ENCODE measurements at places on chromosomes 11 and 22.

DNA sequence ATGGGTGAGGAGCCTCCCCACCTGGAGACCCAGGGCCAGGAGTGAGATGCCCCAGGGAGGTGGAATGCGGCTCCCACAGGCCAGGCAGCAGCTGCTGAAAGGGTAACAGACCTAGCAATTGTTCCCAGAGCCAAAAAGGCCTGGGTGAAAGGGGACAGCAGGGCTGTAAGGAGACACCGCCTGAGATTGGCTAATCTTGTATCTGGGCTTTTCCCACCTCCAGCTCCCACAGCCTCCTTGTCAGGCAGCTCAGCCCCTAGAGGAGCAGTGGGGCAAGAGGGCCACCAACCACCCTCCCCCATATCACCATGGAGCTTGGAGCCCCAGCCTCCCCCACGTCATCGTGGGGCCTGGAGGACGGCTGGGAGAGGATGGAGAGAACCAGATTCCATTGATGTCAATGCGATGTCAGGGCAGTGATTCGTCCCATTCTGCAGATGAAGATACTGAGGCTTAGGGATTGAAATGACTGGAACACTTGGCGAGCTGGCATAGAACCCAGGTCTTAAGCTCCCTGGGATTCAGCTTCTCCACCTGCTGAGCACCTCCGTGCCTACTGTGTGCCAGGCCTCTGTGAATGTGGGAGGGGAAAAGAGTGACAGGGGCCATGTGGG lies 2.9 kb upstream of the MGAT3 start:
- no peak for DNase-seq

GRCh38 chr11:68715456-68716122 lies 31.2 kb downstream of the GAL start:
- DNase-seq = no peak

DNA sequence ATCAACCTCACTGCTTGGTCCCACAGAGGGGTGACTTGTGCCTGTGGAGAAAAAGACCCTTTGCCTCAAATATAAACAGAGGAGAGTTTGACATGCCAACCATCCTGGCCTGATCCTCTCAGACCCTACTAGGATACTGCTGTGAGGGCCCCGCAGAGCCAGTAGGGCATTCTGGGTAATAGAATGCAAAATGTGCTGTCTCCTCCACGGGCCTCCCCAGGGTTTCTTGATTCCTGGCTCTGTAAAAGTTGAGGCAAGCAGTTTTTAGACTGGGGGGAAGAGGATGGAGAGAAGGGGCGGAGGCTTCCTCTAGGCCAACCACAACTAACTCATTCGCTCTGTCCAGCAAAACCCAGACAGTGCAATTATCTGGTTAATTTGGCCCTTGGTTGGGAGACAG lies 81.7 kb downstream of the SYN3 start:
- no peak for DNase-seq

DNA sequence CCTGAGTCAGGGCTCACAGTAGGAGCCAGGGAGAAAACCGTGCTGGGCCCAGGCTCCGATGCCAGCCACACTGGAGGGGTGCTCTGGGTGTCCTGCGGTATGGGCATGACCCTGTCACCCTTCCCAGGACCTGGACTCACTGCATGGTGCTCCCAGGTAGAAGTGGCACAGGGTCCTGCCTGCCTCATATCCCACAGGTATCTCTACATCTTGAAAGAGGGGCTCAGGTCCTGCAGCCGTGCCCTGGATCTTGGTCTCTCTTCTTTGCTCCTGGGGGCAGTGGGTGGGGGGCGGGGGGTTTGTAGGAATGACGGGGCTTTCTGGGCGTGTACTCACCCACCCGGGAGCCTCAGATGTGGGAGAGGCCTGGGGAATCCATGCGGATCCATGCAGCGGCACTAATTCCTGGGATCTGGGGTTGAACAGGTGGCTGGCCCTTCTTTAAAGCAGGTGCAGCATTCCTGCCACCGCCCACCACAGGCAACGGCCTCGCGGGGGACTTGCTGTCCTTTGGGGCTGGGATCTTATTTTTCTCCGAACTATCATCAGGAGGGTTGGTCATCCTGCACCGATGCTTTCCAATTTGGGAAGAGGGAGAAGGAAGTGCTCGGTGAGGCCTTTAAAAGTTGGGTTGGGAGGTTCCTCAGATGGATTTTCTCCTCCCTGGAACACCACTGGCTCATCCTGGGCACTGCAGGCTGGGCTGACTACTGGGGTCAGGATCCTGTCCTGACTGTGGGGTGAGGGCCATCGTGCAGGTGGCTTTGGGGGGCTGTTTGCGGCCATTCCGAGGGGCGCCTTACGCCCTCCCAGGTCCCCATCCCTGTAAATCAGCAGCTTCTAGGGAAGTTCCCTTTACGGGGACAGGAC lies 886.4 kb downstream of the BRD1 start:
- DNase-seq = no peak

- DNase-seq = no peak
Observed at GRCh38 chr11:128614026-128614425, 26.7 kb upstream of the ETS1 start.

DNA sequence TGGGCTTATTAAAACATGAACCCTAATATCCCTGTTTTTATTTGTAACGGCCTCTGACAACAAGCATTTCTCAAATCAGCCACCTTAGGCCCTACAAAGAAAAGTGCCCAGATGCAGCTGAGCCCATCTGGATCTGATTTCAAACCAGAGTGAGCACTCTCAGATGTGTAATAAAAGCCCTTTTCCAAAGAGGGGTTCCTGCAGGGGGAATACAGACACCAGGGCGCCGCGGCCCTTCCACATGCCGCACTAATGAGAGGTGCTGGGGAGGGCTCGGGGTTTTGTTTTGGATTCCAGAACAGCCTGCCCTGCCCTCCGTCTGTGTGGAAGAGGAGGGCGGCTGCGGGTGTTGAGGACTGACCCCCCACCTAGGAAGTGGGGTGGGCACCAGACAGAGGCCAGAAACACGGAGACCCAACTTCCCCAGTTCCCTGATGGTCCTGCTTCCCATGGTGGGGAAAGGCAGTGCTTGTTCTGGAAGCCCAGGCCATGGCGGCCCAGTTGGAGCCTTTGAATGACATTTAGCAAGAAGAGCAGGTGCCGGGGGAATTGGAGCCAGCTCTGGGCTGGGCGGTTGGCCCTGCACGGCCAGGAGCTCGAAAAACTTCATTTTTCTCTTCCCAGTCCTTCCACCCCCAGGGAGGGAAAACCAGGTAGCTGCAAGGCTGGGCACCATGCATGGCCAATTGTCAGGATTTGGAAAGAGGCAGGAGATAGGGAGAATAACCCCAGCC lies 63.7 kb downstream of the MACROD1 start:
- no peak for DNase-seq

DNA sequence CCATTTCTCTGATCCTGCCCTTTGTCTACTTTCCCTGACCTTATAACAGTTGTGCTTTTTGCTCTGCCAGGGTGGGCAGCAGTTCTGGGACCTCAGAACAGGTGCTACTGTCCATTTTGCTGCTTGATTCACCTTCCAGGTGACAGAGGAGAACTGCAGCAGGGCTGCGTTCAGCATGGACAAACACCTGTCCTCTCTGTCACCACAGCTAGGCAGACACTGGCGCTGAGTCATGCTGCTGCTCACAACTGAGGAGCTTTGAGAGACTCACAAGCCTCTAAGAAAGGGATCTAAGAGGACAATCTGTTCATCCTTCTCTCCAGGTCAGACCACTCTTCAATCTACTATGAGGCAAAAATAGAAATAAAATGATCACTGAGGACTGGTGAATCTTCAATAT lies 1144.5 kb upstream of the CCDC90B start:
- DNase-seq = no peak

GRCh38 chr11:2089536-2090165 lies 49.5 kb downstream of the IGF2 start:
- peak; percentile 79 for DNase-seq

- no peak for DNase-seq
Observed at GRCh38 chr22:27476729-27477128, 324.8 kb downstream of the MN1 start.

- no peak for DNase-seq
Observed at GRCh38 chr22:33666279-33666960, 253.9 kb downstream of the LARGE1 start.

GRCh38 chr22:36640106-36640672 lies 63.4 kb downstream of the CACNG2 start:
- no peak for DNase-seq

DNA sequence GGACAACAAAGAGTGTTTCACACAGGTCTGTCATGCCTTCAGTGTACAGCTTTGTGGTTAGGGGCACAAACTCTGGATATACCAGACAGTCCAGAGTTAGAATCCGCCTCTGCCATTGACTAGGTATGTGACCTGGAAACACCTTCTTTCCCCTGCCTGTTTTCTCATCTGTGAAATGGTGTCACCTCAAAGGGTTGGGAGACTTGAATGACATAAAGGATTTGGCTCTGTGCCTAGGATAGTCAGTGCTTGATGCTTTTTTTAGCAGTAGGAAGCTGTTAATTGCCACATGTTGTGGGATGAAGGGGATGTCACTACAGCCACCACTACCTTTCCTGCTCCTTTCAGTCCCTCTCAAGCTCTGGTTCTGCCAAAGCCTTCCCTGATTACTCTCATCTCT lies 17.4 kb upstream of the LRRC55 start:
- DNase-seq = no peak

DNA sequence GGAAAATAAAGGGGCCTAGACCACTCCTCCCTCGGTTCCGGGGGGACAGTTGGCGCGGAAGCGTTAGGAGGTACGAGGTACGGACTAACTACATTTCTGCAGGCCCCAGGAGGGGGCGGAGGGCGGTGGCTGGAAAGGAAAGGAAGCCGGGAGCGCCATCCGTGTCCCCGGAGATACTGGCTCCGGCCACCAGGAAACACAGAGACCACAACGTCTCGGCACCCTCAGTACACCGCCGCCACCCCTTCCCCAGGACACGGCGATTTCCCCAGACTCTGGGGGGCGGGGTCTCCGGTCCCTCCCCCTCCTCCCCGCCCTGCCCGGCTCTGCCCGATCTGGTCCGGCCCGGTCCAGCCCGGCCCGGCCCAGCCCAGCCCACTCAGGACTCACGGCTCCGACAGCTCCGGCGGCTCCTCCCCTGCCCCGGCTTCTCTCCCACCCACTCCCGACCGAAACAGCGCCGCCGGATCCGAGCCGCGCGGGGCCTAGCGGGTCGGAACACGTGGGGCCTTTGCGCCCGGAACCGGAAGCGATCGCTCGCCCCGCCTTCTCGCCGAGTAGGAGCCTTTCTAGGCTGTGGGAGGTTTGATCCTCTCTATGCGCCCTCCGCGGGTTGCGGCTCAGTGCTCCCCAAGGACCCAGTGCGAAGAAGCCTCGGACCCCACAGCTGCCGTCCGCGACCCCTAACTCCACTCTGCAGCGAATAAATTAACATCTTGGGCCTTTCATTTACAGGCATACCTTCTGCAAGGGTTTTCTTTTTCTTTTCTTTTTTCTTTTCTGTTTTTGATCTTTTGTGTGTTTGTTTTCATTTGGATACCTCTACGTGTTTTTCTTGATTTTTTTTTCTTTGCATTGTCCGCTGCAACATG lies at the start of gene ZNF202:
Gene ZNF202, minus strand, starts transcription at position 502 of the 872 bp plus-strand sequence. CDS start 10,772 bp downstream, outside the sequence.
- peak; percentile 86 for DNase-seq

GRCh38 chr11:65440831-65441499 lies 18.4 kb downstream of the NEAT1 start:
- peak; percentile 15 for DNase-seq

- DNase-seq = peak; percentile 74
Observed at GRCh38 chr11:123061403-123062157, at the start of gene HSPA8. TSS of gene HSPA8 (minus strand) at chr11:123062136. CDS start at chr11:123061324, 812 bp downstream.

- DNase-seq = no peak
Observed at GRCh38 chr11:60367009-60367408, 11.3 kb upstream of the MS4A7 start.

- DNase-seq = no peak
Observed at GRCh38 chr22:35521358-35522224, 19.0 kb upstream of the RASD2 start.

DNA sequence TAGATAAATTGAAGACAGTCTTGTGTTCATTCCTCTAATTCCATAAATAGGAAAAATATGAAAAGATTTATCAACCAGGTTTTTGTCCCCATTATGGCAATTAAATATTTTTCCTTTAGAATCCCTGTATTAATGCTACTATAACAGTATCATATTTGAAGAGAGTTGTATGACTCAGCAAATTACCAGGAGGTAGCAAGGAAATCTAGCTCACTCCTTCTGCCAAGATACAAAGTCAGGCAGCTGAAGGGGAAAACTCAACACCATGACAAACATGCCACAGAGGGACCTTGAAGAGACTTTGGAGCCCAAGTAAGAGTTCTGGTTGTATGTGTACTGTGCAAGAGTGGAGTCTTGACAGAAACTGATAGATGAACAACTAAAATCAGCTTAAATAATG lies 143.3 kb downstream of the GUCY1A2 start:
- no peak for DNase-seq

GRCh38 chr11:57597916-57598830 lies 688 bp downstream of the SERPING1 start:
- no peak for DNase-seq

- DNase-seq = no peak
Observed at GRCh38 chr11:87440076-87440770, 402.5 kb downstream of the TMEM135 start.

GRCh38 chr11:130449996-130450769 lies 1.7 kb downstream of the ADAMTS15 start:
- DNase-seq = no peak

All from hematopoietic multipotent progenitor cell treated with erythropoietin and hydrocortisone succinate and interleukin-3 and kit ligand, for 15 days (in vitro differentiated cells).